Activated T-cell treated with anti-CD3 and anti-CD28 coated beads, Interleukin-2, amount 50 U/mL, for 72 hours (primary cell): ENCODE measurements at places on chromosomes 6 and 20. TPM values are rescaled to one million over a fixed set of nuclear protein-coding genes. Genes with fewer than 3 reads are reported as not detected.

DNA sequence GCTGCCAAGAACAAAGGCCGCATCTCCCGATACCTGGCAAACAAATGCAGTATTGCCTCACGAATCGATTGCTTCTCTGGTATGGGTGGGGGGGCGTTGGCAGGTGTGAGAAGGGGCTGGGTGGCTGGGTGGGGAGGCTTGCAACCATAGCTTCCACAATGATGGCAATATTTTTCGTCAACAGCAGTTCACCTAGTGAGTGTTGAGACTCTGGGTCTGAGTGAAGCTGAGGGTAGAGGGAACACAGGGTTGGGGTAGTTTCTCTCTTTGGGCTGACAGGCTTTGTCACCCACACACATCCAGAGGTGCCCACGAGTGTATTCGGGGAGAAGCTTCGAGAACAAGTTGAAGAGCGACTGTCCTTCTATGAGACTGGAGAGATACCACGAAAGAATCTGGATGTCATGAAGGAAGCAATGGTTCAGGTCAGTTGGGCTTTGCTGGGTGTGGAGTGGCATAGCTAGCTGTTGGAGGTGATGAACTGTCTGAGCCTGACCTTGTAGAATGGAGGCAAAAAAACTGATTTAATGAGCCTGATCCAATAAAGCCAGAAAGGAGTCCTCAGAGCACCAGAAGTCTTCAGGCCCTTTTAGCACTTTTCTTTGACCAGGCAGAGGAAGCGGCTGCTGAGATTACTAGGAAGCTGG lies 4.2 kb downstream of the NOP56 start:
- H3K4me1 ChIP-seq: peaks cover 47% of the 10 kb centered on the region
- no peak overlapping the region for H3K4me3 ChIP-seq
- H3K27ac ChIP-seq: peak overlapping the region; percentile 43
- peaks cover 39% of the 10 kb centered on the region for H3K36me3 ChIP-seq

GRCh38 chr6:28580475-28580874 lies 54.8 kb downstream of the GPX5 start:
- DNase-seq: no peak
- peaks cover 16% of the 10 kb centered on the region for H3K27me3 ChIP-seq
- no peak overlapping the region for H3K4me3 ChIP-seq

GRCh38 chr20:44336725-44337380 lies at the start of gene R3HDML:
R3HDML (plus strand) TSS chr20:44337043; CDS start chr20:44337158, 115 bp downstream.
- no peaks in the 10 kb centered on the region for H3K36me3 ChIP-seq
- H3K27ac ChIP-seq: no peak within 1 kb of the TSS
- no peaks in the 10 kb centered on the region for H3K4me1 ChIP-seq
- DNase-seq: no peak

- H3K27me3 ChIP-seq: no peaks in the 10 kb centered on the region
- H3K27ac ChIP-seq: peak overlapping the region; percentile 87
- peaks cover 48% of the 10 kb centered on the region for H3K4me1 ChIP-seq
- DNase-seq: no peak
- H3K36me3 ChIP-seq: peaks cover 7% of the 10 kb centered on the region
Observed at GRCh38 chr20:62120990-62121775, 1.1 kb upstream of the LSM14B start.

The NHLRC1 gene
- total RNA-seq: 0.14 TPM

GRCh38 chr6:53735896-53736295 lies 58.9 kb upstream of the LRRC1 start:
- no peak for DNase-seq
- peaks cover 36% of the 10 kb centered on the region for H3K4me1 ChIP-seq
- H3K36me3 ChIP-seq: no peaks in the 10 kb centered on the region
- H3K27me3 ChIP-seq: no peaks in the 10 kb centered on the region
- peak overlapping the region; percentile 29 for H3K4me3 ChIP-seq

- peaks cover 1% of the 10 kb centered on the region for H3K36me3 ChIP-seq
- H3K27me3 ChIP-seq: peaks cover 49% of the 10 kb centered on the region
- H3K27ac ChIP-seq: no peak overlapping the region
Observed at GRCh38 chr6:21426841-21427490, 166.6 kb upstream of the SOX4 start.

DNA sequence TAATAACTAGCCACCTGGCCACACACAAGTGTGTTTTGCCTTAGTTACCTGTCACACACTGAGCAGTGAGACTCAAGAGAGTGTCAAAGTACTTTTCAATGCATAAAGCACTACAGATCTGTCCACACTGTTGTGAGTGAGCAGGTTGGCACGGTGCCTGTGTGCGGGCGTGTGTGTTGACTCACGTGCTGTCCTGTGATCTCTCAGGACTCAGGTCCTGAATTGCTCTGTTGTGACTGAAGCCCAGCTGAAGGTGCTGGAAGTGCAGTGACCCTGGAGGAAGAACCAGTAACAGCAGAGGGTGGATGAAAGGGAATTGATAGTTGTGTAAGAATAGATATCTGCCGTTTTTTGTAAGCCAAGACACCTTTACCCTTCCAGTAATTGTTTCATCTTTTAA lies 18.3 kb downstream of the SLC16A10 start:
- H3K36me3 ChIP-seq: peaks cover 6% of the 10 kb centered on the region
- DNase-seq: peak; percentile 51
- no peak overlapping the region for H3K4me3 ChIP-seq
- H3K27me3 ChIP-seq: no peaks in the 10 kb centered on the region

DNA sequence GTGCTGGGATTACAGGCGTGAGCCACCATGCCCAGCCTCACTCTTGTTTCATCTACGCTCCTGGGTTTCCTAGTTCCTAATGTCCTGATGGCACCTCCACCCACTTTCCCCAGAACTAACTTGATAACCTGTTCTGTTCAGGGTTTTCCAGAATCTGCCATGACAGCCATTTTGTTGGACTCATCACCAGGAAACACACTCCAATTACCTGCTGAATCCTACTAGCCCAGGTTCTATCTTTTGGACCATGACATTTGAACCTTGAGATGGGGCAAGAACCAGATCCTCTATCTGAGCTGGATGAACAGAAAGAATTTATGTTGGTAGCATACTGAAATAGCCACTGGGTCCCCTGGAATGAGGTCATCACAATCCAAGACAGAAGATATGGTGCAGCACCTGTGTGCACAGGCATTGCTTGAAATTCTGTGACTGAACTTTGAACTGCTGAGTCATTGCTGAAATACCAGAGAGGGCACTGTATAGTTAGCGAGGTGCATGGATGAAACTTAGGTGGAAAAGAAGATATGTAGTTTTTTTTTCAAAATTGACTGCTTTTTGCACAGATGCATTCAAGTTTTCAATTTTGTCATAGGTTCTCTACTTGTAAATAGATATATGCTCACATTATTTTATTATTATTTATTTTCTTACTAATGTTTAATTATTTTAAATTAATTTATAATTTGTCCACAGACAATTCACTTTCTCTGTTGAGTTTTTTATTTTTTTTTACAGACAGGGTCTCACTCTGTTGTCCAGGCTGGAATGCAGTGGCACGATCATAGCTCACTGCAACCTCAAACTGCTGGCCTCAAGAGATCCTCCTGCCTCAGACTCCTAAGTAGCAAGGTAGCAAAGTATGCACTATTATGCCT lies 42.8 kb upstream of the TASP1 start:
- no peak overlapping the region for H3K4me3 ChIP-seq
- H3K4me1 ChIP-seq: peaks cover 8% of the 10 kb centered on the region
- H3K27me3 ChIP-seq: peaks cover 14% of the 10 kb centered on the region
- DNase-seq: no peak

The TGM3 gene
- total RNA-seq: not detected

The RAET1L gene
- not detected for total RNA-seq

DNA sequence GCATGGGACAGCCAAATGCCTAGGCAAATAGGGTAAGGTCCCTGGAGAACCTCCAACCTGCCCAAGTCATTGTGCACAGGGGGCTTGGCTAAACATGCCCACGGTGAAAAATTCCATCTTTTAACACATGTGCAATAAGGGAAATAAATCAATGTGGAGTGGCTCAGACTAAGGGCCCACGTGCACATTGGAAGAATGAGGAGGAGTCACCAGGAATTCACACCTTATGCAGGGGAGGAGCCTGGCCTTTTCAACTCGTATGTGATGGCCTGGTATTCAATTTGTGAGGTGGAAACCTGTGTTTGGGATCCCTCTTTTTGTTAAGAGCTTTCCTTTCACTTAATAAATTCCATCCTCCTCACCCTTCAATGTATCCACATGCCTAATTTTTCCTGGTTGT lies 12.6 kb downstream of the C6orf52 start:
- no peaks in the 10 kb centered on the region for H3K36me3 ChIP-seq
- H3K4me3 ChIP-seq: no peak overlapping the region
- H3K27ac ChIP-seq: no peak overlapping the region
- peaks cover 4% of the 10 kb centered on the region for H3K27me3 ChIP-seq

The WFDC13 gene
- not detected for total RNA-seq

DNA sequence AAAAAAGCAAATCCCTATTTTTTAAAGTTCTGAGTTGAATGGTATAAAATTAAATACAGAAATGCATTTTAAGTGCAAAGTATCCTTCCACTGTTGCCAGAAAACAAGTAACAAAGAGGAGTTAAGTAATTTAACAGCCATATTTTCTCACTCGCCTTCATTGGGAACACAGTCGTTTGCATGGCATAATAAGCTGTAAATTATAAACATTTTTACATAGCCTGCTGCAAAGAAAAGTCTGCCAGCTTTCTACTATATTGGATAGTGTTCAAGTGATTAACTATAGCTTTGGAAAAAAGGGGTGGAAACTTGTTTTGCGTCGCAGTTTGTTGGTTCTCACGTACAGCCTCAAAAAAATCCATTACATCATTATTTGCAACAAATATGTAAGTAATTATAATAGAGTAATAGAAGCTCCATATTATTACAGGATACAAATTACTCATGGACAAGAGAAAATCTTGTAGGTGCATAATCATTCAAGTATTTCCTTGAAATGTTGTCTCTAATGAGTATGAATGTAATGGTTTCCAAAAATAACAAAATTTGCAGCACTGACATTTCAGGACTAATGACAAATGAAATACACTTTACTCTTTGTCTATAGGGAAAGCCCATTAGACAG lies 139.3 kb downstream of the PDSS2 start:
- peaks cover 23% of the 10 kb centered on the region for H3K4me1 ChIP-seq
- no peaks in the 10 kb centered on the region for H3K36me3 ChIP-seq
- no peak for DNase-seq
- no peak overlapping the region for H3K4me3 ChIP-seq
- no peaks in the 10 kb centered on the region for H3K27me3 ChIP-seq

- H3K4me1 ChIP-seq: no peaks in the 10 kb centered on the region
- no peak for DNase-seq
- H3K4me3 ChIP-seq: no peak overlapping the region
Observed at GRCh38 chr6:46207174-46207573, 36.4 kb upstream of the ENPP5 start.

- H3K27ac ChIP-seq: no peak overlapping the region
- DNase-seq: no peak
- no peaks in the 10 kb centered on the region for H3K4me1 ChIP-seq
- no peaks in the 10 kb centered on the region for H3K27me3 ChIP-seq
- no peaks in the 10 kb centered on the region for H3K36me3 ChIP-seq
Observed at GRCh38 chr6:47407300-47408281, 70.0 kb upstream of the CD2AP start.

DNA sequence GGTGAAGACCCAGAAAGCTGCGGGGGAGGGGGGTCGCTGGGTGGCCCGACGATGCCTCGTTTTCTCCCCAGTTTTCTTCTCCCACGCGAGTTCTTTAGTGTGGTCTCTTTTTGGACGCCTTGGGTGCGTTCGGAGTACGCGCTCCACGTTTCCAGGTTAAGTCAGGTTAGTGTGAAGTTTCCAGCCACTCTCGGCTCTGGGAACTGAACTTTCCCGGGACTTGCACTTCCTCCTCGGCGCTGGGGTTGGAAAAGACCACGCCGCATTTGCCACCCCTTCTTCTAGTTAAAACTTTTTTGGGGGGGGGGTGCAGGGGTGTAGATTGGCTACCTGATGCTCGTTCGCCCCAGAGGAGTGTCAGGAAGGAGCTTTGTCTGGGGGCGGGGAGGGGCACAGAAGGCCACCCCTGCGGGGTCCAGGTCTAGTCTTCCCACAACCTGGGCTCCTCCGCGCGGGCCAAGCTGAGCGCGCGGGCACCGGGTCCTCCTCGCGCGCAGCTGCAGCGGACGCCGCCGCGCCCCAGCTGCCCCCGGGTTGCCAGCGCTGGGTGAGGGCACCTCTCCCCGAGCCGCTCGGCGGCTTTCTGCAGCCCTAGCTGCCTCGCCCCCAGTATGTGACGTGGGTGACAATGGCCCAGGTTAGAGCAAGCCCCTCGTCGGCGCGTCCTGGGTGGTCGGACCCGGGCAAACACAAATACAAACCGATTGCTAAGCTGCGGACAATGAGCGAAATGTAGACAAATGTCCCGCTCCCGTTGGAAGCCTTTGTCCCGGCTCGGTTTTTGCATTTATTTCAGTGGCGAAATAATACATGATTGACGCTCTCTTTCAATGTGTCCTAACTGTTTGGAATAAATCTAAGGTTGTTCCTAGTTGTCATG lies 1.7 kb upstream of the NKX2-2 start:
- peaks cover 69% of the 10 kb centered on the region for H3K27me3 ChIP-seq
- H3K4me1 ChIP-seq: peaks cover 48% of the 10 kb centered on the region
- peak overlapping the region; percentile 58 for H3K4me3 ChIP-seq
- peaks cover 2% of the 10 kb centered on the region for H3K36me3 ChIP-seq

DNA sequence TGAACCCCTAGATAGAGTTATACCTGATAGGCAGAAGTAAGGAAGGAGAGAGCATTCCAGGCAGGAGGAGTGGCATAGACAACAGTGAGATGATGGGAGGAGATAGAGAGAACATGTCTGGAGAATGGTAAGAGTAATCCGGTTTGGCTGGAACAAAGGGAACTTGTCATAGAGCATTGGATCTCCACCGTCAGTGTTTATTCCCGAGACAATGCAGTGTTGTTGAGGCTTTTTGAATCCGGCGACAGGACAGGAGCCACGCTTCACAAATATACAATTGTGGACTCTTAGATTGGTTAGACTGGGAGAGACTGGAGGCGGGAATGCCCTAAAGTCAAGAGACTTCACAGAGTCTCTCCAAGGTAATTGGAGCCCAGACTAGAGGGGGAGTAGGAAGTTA lies 119.8 kb downstream of the ANKS1A start:
- H3K4me1 ChIP-seq: peaks cover 18% of the 10 kb centered on the region
- no peak overlapping the region for H3K4me3 ChIP-seq
- no peak for DNase-seq

The ZNF343 gene
- 12.4 TPM for total RNA-seq

- DNase-seq: no peak
- H3K4me1 ChIP-seq: no peaks in the 10 kb centered on the region
- H3K27me3 ChIP-seq: no peaks in the 10 kb centered on the region
- H3K36me3 ChIP-seq: no peaks in the 10 kb centered on the region
Observed at GRCh38 chr20:19589787-19590362, 168.2 kb upstream of the RIN2 start.

- peaks cover 34% of the 10 kb centered on the region for H3K4me1 ChIP-seq
- peaks cover 19% of the 10 kb centered on the region for H3K27me3 ChIP-seq
- no peak overlapping the region for H3K27ac ChIP-seq
- no peaks in the 10 kb centered on the region for H3K36me3 ChIP-seq
- H3K4me3 ChIP-seq: peak overlapping the region; percentile 70
- DNase-seq: no peak
Observed at GRCh38 chr6:18327626-18328025, 59.5 kb upstream of the RNF144B start.

The GRIK2 gene
- total RNA-seq: not detected
